ENCODE measurements at places on chromosomes 4 and X. TPM values are rescaled to one million over a fixed set of nuclear protein-coding genes. Genes with fewer than 3 reads are reported as not detected.

Gene FMR1NB
- total RNA-seq: not detected

Gene CHRDL1
- total RNA-seq: 36.9 TPM

Gene SMARCA1
- total RNA-seq: 80.1 TPM

Gene CABS1
- total RNA-seq: not detected

Gene GAGE2A
- not detected for total RNA-seq

Gene RBMX2
- total RNA-seq: 31.0 TPM

Gene AWAT2
- not detected for total RNA-seq

Gene SPANXA1
- total RNA-seq: not detected

Gene SLC25A43
- 3.8 TPM for total RNA-seq

Gene NAA10
- total RNA-seq: 37.2 TPM

Gene GBA3
- not detected for total RNA-seq

Gene HS6ST2
- total RNA-seq: 5.3 TPM

Gene NRK
- total RNA-seq: 1.3 TPM

Gene RAB40A
- 3.4 TPM for total RNA-seq

Gene PGAM4
- not detected for total RNA-seq

Gene GYPB
- not detected for total RNA-seq

Gene CXCL9
- total RNA-seq: not detected

Gene EDA
- 4.7 TPM for total RNA-seq

Gene TLR6
- total RNA-seq: 0.63 TPM

Gene FSTL5
- 32.2 TPM for total RNA-seq

Gene HSFX3
- not detected for total RNA-seq

Gene RTL5
- total RNA-seq: 7.8 TPM

Gene ART3
- 0.31 TPM for total RNA-seq

Gene SUV39H1
- 2.8 TPM for total RNA-seq

Gene PRRG3
- 15.0 TPM for total RNA-seq

Gene CENPVL1
- 2.5 TPM for total RNA-seq

Measured in parietal lobe (tissue), 2 donors.